ENCODE measurements at places on chromosomes 7 and 10.

GRCh38 chr7:77484785-77485184 is 52.3 kb upstream of the PTPN12 start:
- DNase-seq: no peak

DNA sequence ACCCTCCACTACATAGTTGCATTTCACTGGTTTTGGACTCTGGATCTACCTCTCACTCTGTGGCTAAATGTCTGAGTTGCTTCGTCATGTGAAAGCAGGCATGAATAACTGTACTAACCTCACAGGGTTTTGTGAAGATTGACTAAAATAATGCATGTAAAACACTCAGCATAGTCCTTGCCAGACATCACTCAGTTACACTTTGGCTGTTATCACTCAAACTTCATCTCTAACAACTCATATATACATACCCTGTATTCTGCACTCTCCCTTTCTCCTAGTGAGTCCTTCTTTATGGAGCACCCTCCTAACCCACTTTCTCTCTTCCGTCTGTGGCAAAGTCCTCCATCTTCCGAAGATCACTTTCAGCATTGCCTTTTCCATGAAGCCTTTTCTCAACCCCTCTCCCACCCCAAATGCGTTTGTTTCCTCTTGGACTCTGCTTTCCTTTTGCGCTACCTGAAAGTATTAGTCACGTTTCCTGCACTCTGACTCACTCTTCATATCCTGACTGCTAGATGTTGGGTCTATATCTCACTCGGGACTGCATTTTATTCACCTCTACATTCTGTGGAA is 72.6 kb downstream of the OSBPL3 start:
- DNase-seq: no peak

DNA sequence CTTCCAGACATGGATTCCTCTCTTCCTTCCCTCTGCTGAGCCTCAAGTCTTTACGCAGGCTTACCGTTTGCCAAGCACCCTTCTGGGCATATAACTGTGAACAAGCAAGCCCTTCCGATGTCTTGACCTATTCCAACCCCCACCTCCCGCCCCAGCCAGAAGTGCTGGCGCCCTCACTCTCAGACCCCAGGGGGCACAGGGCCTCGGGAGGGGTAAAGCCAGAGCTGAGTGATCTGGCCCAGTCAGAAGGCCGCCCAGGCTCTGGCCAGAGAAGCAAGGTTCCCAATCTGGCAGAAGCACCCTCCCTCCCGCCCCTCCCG is 1.2 kb downstream of the PRRT4 start:
- DNase-seq: no peak

- DNase-seq: no peak
Measured at GRCh38 chr10:24382596-24382978, 173.6 kb downstream of the KIAA1217 start.

- DNase-seq: no peak
Measured at GRCh38 chr7:141045126-141045841, 28.6 kb upstream of the TMEM178B start.

GRCh38 chr7:146772601-146773000 is 656.0 kb downstream of the CNTNAP2 start:
- DNase-seq: no peak

Measured in naive thymus-derived CD4-positive, alpha-beta T cell (primary cell).